Stimulated activated CD8-positive, alpha-beta memory T cell treated with anti-CD3 and anti-CD28 coated beads, Interleukin-7, amount 100 ng/mL, for 4 hours (primary cell): ENCODE measurements at places on chromosomes 6 and 20.

DNA sequence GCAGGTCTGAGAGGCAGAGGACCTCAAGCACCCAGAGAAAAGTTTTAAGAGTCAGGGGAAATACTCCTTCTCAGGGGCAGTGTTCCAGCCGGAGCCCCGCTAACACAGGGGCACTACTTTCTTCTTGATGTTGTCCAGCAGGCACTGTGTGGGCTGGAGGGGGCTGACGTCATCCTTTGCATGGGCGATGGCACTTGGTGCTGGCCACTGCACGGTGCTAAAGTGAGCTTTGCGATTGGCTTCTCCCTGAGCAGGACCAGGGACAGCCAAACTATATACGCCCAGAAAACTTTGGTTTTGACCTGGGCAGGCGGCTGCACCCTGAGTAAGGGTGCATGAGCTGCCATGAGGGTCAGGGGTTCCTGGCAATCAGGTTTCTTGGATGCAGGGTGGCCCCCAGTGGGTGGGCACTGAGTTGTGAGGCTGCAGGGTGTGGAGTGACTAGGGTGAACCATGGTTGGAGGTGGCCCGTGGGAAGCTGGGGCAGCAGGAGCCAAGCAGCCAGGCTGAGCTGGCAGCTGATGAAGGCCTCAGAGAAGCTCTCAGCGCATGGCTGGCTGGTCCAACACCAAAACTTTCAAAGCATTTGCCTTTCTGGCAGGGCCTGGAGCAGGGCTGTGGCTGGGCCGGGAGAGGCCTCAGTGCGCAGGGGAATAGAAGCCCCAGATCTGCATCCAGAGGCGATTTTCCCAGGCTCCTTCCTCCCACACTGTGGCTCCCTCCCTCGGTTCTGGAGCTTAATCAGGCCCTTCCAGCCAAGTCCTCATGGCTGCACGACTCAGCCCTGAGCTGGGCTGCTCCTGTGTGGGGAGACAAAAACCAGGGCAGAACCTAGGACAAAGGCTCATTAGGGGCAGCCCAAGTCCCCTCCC lies 18.3 kb downstream of the MRPS18A start:
- no peak for DNase-seq

- DNase-seq: no peak
Observed at GRCh38 chr6:10522929-10523573, 1.9 kb downstream of the GCNT2 start.

DNA sequence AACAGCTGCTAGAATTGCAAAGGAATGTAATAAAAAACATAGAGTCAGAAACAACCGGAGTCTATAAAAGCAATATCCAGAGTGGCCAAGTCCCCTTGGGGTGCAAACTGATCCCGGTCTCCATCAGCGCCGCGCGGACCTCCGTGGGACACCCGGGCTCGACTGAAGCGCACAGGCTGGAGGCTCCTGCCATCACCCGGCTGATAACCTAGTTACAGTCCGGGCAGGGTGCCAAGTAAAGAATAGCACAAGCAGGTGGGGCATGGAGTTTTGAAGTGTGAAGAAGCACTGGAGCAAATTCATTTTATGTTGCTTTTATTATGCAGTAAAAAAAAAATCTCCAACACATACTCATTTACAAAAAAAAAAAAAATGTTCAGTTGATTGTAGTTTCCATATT lies 205.1 kb upstream of the GMDS start:
- DNase-seq: no peak

DNA sequence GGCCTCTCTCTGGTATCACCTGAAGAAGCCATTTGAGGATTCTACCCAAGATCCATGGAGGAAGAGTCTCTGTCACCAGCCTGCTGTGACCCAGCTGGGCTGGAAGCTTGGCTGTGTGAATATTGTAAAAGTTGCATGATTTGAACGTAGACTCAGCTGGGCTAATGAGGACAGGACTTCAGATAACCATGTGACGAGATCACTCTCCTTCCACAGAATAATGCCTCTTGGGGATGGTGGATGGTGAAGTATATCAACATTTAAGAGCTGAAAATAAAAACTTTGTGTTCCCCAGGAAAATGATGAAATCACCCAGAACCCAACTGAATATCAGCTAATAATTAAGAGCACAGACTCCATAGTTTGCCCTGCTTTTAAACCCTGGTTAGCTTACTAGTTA lies 427.9 kb downstream of the CD83 start:
- no peak for DNase-seq

DNA sequence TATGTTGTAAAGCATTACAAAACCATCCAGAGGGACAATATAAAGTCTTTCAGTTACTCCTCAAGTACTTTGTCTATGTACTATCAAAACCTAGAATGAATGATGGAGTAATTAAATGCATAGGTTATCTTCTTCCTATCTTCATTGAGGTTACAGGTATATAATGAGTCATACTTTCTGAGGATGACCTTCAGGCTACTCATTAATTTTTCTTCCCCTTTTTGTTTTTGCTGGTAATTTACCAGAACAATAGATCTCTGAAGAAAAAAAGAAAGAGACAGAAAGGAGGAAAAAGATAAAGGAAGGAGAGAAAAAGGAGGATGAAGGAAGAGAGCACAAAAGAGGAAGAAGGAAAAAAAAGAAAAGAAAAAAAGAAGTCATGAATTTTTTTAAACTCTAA lies 398.4 kb downstream of the TBC1D32 start:
- no peak for DNase-seq

DNA sequence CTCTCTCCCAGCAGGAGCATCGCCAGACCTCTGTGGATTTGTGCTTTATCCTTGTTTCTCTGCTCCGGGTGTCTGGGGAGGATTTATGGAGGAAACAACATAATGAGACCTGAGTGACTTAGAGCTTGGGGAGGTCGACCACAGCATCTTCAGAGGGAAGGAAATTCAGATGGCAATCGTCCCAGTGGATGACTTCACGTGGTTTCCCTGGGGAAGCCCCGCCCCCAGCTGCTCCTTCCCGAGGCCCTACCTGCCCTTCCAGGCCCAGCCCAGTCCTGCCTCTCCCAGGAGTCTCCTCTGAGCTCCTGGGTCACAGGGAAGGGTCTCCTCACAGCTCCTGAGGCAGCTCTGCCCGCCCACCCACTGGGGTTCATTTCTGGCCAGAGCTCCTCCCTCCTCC lies 430.3 kb upstream of the SULF2 start:
- no peak for DNase-seq

DNA sequence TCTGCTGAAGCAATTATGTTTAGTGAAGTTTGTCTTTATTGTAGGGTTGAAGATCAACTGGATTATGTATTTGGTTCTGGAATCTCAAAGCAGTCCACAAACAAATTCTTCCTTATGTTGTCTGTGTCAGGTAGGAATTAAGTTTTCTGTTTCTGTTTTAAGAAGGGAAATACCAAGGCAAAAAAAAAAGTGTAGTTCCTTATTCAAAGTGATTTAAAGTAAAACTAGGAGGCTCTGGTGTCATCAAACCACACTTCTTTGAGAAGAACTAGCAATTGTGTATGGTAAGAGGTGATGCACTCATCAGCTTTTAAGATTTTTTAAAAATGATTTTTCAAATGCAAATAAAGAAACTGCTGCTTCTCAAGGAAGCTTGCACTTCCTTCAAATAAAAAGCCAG lies 1.9 kb downstream of the FAM135A start:
- DNase-seq: no peak

- no peak for DNase-seq
Observed at GRCh38 chr20:50534567-50534966, 24.4 kb downstream of the PTPN1 start.
